ENCODE measurements at places on chromosomes 4 and X.
A peak's percentile ranks its signal among the peaks of the same experiment; 100 is the strongest.

DNA sequence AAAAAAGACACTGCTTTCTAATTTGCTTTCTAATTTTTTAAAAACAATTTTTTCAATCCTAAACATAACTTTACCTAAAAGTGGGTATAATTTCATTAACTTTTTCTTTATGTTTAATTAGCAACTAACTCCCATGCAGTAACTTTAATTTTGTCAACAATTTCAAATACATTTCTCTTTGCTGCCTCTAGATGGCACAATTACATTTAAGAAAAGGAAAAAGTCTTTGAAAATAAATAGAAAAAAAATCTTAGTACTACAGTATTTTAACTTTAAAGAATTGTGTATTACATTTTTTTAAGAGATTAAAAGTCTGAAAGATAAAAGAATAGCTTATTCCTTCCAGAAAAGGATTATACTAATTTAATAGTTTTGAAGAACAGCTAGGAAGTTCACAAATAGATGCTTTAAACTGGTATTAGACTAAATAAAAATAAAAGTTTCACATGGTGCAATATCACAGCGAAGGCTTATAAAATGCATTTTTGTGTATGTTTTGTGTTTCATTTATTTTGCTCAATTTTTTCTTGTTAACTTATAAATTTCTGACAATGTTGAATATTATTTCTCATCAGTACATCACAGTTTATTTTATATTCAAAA is 105.1 kb downstream of the ADGRA3 start:
- DNase-seq = peak; percentile 14

GRCh38 chr4:10625131-10625530 is 59.4 kb downstream of the CLNK start:
- DNase-seq = peak; percentile 78

- DNase-seq = no peak
Measured at GRCh38 chr4:94036964-94037363, 170.7 kb upstream of the SMARCAD1 start.

GRCh38 chr4:38409852-38410251 is 254.1 kb upstream of the KLF3 start:
- DNase-seq = no peak

GRCh38 chrX:71622576-71623450 is 4.5 kb upstream of the CXCR3 start:
- no peak for DNase-seq

DNA sequence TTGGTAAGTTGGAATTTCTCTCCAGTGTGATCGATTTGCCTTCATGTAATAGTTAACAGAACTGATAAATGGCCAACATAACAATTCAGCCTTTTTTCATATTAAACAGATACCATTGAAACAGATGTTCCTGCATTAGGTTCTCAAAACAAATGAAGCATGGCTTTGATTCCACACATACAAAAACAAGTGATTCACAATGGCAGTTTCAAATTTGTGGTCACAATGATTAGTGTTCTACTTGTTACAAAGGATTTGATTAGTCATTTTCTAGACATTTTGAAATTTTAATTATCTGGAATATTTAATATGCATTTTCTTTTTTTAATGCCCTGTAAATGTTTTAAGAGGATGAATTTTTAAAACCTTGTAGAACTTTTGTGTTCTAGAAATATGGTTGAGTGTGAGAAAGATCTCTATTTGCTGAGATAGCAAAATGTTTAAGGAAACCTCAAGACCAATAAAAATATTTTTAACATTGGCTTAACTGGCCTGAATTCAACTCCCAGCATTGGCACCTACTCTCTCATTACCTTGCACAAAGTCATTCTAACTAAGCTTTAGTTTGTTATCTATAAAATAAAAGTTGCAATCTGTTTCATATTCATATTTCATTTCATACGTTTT is 18.9 kb upstream of the GLRA3 start:
- DNase-seq = no peak

- DNase-seq = no peak
Measured at GRCh38 chrX:56726605-56727004, 2.4 kb upstream of the NBDY start.

GRCh38 chrX:150366951-150367545 is 3.9 kb downstream of the MAMLD1 start:
- no peak for DNase-seq

DNA sequence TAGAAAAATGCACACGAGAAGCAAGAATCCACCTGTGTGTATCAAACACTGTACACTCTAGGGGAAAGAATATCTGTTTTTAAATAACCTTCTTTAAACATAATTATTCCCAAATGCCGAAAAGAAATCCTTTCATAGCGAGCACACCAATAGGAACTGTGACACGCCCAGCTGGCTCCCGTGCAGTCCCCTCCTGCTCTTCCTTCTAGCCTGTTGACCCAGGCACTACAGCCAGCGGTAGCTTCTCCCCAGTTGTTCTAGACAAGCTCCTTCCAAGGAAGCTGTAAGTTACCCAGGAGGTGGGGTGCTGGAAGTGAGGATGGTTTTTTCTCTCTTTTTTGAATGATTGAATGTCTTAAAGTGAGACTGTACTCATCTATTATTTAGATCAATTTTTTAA is 19.5 kb upstream of the NOCT start:
- no peak for DNase-seq

DNA sequence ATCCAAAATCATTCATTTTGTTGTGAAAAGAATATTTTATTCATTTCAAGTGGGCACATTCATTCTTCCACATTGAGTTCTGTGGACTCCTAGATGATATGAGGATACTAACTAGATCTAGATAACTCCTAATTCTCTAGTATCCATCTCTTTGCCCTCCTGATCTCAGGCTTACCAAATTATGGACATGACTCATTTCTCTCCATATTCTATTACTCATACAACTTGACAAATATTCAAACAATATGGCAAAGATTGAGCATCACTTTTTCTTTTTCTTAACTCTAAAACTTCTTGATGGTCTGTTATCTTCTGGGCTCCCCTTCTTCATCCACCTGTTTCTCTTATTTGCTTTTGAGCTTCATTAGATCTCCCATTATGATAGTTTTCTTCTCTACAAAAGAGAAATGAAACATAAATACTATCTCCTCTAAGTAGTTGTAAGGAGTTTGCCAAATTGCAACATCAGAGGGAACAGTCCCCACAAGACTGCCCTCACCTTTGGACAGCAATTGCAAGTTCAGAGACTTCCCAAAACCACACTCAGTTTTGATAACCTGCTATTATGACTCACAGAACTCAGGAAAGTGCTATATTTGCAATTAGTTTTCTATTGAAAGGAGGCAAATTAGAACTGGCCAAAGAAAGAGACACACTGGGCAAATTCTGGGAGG is 422.9 kb downstream of the SPRY1 start:
- no peak for DNase-seq

DNA sequence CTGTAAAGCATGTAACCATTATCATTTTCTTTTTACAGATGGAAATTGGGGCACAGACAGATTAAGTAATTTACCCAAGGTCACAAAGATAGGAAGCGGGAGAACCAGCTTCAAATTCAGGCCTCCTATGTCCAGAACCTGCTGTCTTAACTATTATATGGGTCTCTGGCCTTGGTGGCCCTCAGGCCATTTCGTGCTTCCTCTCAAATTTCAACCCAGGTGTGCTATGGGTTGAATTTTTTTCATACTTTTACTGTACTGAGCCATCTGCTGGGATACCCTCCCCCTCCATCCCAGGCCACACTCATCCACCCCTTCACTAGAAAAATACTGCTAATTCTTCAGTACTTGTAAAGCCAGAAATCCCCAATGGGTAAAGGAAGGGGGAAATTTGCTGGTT is 42.3 kb downstream of the KLF3 start:
- no peak for DNase-seq

GRCh38 chr4:8073206-8073863 is 85.3 kb downstream of the ABLIM2 start:
- DNase-seq = no peak

DNA sequence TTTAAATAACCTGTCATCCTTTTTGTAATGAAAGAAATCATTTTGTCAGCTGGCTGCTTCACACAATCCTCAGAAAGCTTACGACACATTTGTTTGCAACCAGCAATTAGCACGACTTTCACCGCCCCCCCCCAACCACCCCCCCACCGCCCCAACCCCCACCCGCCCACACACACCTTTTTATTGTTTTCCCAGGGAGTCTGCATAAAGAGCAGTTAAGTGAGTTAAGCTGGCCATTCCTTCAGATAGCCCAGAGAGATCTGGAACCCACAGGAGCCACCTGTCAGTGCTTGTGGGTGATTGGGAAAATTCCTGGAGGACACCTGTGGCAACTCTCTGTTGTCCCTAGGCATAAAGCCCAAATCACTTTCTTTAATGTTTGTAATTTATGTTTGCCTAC is 175.7 kb upstream of the FMR1 start:
- no peak for DNase-seq

DNA sequence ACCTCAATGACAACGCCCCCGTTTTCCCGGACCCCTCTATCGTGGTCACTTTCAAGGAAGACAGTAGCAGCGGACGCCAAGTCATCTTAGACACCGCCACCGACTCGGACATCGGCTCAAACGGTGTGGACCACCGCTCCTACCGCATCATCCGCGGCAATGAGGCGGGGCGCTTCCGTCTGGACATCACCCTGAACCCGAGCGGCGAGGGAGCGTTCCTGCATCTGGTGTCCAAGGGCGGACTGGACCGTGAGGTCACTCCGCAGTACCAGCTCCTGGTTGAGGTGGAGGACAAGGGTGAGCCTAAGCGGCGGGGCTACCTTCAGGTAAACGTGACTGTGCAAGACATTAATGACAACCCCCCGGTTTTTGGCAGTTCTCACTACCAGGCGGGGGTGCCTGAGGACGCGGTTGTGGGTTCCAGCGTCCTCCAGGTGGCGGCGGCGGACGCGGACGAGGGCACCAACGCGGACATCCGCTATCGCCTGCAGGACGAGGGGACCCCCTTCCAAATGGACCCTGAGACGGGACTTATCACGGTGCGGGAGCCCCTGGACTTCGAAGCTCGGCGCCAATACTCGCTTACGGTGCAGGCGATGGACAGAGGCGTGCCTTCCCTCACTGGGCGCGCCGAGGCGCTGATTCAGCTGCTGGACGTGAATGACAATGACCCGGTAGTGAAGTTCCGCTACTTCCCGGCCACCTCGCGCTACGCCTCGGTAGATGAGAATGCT is 2.2 kb downstream of the FAT4 start:
- no peak for DNase-seq

DNA sequence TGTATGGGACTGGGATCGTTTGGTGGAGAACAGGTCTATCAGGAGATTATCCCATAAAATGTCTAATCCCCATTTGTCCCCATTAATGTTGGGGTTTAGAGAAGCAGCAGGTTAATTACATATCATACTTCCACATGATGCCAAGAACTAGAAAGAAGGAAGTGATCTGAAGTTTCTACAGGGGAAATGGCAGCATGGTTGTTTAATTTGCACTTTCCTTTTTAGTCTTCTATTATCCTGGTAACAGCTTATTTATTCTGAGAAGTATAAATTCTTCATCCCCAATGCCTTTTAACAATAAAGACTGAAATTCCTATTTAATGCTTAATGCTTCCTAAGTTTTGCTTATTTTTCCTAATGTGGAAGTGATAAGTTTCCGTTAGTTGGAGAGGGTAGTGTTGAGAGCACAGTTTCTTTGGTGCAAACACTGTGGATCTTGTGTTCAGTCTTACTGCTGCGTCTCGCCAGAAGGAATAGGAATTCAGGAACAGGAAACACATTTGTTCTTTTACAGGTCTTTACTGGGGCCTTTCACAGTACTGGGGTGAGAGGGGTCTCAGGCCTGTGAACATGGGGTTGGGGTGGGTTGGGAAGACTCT is 59.5 kb upstream of the TADA2B start:
- DNase-seq = no peak

GRCh38 chr4:118745357-118745756 is 60.2 kb downstream of the METTL14 start:
- DNase-seq = no peak

GRCh38 chr4:169774466-169775445 is 17.0 kb upstream of the HPF1 start:
- DNase-seq = no peak

GRCh38 chrX:68433155-68433980 is at the start of gene OPHN1:
Gene OPHN1 (minus strand): TSS chrX:68433495. CDS start chrX:68433020, 475 bp downstream.
- DNase-seq = peak; percentile 31

DNA sequence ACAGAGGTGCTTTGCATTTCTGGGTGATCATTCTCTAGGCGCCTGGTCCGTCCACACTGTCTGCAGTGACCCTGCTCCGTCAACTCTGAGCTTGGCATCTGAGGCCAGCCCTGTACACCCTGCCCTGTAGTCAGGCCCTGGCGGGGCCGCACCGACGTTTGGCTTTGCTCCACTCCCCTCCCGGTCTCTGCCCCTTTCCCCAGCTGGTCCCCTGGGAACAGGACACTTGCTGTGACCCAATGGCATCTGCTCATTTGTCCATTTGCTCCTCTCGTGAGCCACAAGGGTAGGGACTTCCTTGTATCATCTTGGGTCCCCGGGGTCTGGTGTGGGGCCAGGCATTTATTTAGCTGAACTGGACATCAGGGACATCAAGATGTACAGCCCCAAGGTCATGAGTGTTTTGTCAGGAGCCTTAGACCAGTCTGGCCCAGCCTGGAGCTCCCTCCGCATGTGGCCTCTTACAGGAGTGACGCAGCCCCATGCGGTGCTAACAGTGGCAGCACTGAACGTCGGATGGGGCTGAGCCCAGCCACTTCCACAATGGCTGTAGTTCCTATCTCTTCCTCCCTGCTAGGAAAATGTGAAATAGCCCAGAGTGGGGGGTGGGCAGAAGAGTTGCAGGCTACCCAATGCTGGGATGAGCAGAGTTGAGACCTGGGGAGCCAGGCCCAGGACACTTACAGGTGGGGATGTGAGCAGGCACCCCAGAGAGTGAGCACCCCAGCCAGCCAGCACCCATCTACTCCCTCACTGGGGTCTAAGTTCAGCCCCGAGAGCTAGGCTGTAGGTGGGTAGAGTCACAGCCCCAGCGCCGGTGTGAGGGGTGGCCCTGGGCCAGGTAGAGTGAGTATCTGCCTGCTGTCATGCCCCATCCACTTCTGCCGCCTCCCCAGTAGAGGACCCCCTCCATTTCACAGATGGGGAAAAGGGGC is 2.0 kb upstream of the SH3BP2 start:
- no peak for DNase-seq

DNA sequence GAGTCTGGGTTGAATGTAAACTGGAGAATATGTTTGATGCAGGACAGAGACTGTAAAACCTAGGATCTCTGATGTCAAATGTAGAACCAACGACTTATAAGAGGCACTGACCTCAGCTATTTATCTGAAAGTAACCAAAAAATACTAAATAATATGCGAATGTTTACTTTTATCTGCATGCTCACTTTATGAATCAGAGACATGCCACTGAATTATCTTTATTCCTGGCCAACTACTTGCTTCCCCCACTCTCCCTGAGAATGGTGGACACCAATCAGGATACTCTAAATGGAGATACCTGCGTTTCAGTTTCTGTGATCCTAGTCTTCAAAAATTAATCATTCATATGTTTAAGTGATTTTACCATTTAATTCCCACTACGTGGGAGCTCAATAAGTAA is 1038.4 kb upstream of the PABPC4L start:
- DNase-seq = no peak

DNA sequence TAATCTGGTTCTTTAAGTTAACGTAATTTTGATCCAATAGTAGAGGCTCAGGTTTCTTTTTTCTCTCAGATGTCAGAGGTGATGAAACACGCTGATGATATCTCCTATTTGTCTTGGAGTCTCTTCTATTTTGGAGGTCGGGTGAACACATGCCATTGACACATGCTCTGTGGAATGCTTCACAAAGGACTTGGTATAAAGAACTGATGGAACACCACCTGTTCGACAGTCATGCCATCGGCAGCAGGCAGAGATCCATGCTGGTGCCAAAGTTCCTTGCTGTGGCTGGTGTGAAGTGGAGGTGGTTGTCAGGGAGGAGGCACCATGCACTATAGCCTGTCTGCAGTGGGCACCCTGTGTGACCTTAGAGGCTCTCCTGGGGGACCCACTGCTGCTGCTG is 94.9 kb downstream of the ATP8A1 start:
- DNase-seq = no peak

GRCh38 chr4:165234766-165235165 is 27.4 kb downstream of the KLHL2 start:
- no peak for DNase-seq
